ENCODE measurements at places on chromosomes 11 and 22. TPM values are rescaled to one million over a fixed set of nuclear protein-coding genes. Genes with fewer than 3 reads are reported as not detected.

Gene SLC25A18
- total RNA-seq = not detected

Gene KRTAP5-10
- not detected for total RNA-seq

Gene CCDC73
- total RNA-seq = not detected

Gene FAM180B
- total RNA-seq = not detected

Gene SLC15A3
- total RNA-seq = 0.54 TPM

Gene FAM227A
- total RNA-seq = 1.5 TPM

Gene SCGB1A1
- total RNA-seq = not detected

Gene SLC22A9
- total RNA-seq = not detected

Gene CHRM1
- total RNA-seq = not detected

Gene APLNR
- total RNA-seq = not detected

Gene MB
- total RNA-seq = not detected

Gene PRR33
- total RNA-seq = not detected

Gene GRAP2
- total RNA-seq = 0.24 TPM

Gene SORL1
- total RNA-seq = 0.92 TPM

Gene ASPHD2
- total RNA-seq = 6.9 TPM

Gene GSTT2
- not detected for total RNA-seq

Gene MOGAT2
- total RNA-seq = not detected

Gene LAYN
- 12.9 TPM for total RNA-seq

Gene TMPRSS4
- not detected for total RNA-seq

Gene ENTHD1
- not detected for total RNA-seq

Gene CATSPER1
- not detected for total RNA-seq

Gene OR8B8
- not detected for total RNA-seq

Gene CNTN5
- total RNA-seq = not detected

Gene NCF4
- not detected for total RNA-seq

Gene CNTF
- total RNA-seq = 1.3 TPM

Gene APOA1
- total RNA-seq = not detected

Gene EWSR1
- total RNA-seq = 205 TPM

Gene MPPED2
- not detected for total RNA-seq

Gene ATL3
- total RNA-seq = 136 TPM

Gene PARVA
- total RNA-seq = 158 TPM

Gene MPEG1
- total RNA-seq = not detected

Gene LDHAL6A
- not detected for total RNA-seq

Gene SCGB1C1
- not detected for total RNA-seq

Gene MAJIN
- not detected for total RNA-seq

Gene CD82
- total RNA-seq = 14.4 TPM

Gene MRPL48
- total RNA-seq = 25.8 TPM

Gene FERMT3
- 1.0 TPM for total RNA-seq

Gene ANGPTL5
- total RNA-seq = not detected

Gene SMTNL1
- not detected for total RNA-seq

Gene BCL2L13
- total RNA-seq = 38.7 TPM

Gene PYGM
- total RNA-seq = 0.65 TPM

Gene KIF18A
- 3.0 TPM for total RNA-seq

Gene SMARCB1
- total RNA-seq = 114 TPM

Gene UBQLN3
- 0.13 TPM for total RNA-seq

Gene C1QTNF6
- 14.6 TPM for total RNA-seq

Gene TECTA
- total RNA-seq = 0.41 TPM

Gene LINC01488
- not detected for total RNA-seq

Gene ANO9
- total RNA-seq = not detected

Gene C11orf42
- not detected for total RNA-seq

Gene TSSK2
- not detected for total RNA-seq

Gene MUC5AC
- not detected for total RNA-seq

Gene C22orf42
- not detected for total RNA-seq

Gene GNB1L
- 4.9 TPM for total RNA-seq

Gene OR52H1
- total RNA-seq = not detected
